ENCODE measurements at places on chromosomes 1 and 21.

DNA sequence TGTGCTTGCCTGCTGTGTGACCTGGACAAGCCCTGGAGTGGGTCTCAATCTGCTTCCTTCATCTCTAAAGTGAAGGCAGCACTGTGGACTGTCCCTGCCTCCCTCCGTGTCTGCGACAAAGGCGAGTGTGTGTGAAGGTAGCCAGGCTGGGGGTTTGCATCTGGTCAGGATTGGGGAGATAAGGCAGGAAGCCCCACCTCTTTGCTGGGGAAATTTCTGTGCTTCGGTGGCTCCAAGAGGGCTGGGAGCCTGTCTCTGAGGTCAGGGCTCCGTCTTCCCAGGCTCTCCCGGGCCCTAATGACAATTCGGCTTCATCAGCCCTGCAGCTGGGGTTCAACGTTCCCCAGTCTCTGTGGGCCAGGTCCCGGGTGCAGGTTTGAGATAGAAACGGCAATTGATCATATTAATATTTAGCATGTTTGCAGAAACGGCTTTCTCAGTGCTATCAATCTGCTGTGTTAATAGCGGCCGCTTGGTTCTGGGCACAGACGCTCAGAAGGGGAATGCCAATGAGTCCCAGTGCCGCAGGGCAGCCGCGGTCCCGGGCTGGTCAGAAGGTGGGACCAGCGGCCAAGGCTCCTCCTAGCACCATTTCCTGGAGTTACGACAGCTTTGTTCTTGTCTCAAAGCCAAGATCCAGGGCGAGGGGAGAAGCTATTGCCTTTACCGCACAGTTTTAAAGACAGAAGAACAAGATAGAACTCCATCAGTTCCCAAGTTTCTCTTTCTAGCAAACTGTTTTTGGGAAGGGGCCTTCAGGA is 105.7 kb downstream of the PRDM16 start:
- DNase-seq = no peak

- no peak for DNase-seq
Measured at GRCh38 chr1:33036051-33036525, 595 bp downstream of the AK2 start.

GRCh38 chr1:18263547-18264120 is 156.0 kb downstream of the IGSF21 start:
- DNase-seq = no peak

DNA sequence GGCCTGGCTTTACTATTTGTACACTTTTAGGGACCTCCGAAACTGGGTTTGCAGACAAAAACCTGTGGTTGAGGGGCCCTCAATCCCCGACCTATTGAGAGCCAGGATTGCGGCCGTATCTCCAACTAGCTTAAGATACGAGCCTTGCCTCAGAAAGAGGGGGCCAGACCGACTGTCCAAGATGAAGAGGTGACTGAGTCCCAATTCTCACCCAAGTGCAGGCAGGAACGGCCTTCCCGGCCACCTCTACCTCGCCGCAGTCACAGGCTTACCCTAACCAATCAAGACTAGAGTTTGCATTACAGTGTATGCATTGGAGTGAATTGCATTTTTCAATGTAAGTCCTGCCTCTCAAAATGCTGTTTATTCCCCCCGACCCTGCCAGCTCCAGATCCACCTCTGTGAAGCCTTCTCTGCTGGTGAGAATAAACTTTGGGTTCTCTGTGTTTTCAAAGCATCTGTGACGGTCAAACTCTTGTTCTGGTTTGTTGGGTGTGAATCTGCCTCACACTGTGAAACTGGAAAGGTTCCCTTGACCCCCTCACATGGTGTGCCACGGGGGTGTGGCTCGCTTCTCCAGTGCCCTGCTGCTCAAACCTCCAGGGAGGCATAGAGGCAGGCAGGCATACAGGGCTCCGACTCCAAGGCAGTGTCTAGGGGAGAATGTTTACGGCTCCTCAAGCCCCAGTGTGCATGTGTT is 62.2 kb upstream of the WLS start:
- no peak for DNase-seq

DNA sequence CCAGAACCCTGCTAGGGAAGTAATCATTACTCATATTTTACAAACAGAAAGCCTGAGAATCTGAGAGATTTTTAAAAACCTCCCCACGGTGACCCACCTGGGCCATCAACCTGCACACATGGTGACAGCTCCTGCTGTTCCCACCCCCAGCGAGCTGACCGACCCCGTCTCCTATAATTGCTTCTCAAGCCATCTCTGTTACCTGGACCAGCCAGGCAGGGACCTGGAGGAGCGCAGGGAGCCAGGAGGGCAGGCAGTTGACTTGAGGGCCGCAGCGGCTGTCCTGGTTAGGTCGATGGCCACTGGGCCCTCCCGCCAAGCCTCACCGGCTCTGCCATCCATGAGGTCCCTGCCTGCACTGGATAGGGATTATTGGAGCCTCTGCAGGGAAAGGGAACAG is 7.7 kb downstream of the TFF2 start:
- no peak for DNase-seq

DNA sequence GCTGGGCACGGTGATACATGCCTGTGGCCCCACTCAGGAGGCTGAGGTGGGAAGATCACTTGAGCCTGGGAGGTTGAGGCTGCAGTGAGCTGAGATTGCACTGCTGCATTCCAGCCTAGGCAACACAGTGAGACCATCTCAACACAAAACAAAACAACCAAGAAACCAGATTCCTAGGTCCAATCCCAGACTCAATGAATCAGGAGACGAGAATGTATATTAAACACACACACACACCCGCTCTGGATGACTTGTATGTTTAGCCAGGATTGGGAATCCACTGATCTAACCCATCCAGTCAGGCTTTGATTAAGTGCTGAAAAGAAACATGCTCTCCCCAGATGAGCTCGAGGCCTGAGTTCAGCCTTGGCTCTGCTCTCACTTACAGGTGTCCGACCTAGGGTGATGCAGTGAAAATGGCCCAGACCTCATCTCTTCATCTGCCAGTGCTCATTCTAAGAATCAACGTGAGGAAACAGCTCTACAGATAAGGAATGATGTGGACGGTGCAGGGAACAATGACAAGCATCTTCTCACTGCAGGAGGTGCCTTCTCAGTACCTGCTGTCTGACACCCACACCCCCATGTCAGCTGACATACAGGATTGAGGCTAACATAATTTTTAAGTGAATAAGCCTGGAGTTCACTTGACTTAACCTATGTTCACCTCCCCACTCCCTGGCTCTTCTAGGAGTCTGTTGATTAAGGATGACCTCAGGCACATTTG is 15.3 kb upstream of the SRSF4 start:
- DNase-seq = no peak

DNA sequence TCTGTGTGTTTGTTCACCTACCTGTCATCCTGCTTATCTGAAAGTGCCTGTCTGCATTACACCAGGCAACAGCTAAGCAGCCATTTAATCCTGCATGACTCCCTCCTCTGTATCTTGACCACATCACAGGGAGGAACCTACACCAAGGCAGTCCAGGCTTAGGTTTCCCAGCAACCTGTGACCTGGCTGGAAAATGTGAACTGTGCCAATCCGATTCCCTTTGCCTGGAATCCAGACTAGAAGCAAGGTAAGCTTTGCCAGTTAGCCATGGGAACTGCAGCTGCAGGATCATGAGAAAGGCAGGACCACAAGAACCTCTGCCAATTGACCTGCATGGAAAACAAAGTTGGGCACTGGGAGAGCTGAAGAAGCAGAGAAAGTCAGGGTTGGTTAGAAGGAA is 6.3 kb upstream of the ATP1B1 start:
- DNase-seq = no peak

- no peak for DNase-seq
Measured at GRCh38 chr1:237411621-237412020, 369.6 kb downstream of the RYR2 start.
